ENCODE measurements at places on chromosomes 1 and 21.

GRCh38 chr1:245673881-245674414 is 519.2 kb downstream of the KIF26B start:
- no peak for DNase-seq

- DNase-seq = no peak
Observed at GRCh38 chr1:115364046-115364779, 26.2 kb upstream of the NGF start.

DNA sequence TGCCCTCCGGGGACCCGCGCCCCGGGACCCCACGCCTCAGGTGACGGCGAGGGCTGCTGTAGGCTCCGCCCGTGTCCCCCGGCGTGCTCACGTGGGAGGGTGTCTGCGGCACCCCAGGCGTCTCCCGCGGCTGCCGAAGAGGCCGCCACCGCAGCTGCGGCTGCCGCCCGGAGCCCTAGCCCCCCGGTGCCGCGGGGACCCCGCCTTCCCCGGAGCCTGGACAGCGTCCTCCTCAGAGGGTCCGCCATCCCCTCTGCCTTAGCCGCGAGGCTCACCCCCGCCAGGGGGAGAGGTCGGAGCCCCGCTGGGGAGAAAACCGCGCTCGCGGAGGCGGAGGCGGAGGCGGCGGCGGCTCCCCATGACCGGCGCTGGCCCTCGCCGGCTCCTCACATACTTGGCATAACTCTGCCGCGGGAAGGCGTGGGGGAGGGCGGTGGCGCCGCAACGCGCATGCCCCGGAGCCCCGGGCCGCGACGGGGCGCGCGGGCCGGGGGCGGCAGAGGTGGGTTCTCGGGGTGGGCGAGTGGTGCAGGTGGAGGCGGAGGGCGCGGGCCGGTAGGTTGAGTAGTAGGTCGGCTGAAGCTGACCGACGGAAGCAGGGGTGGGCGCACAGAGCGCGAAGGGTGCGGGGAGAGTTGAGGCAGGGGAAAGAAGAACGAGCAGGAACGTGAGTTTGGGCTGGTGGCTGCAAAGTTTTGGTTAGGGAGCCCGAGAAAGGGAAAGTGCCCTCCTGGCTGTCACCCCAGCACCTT is 700 bp upstream of the SYDE2 start:
- no peak for DNase-seq

DNA sequence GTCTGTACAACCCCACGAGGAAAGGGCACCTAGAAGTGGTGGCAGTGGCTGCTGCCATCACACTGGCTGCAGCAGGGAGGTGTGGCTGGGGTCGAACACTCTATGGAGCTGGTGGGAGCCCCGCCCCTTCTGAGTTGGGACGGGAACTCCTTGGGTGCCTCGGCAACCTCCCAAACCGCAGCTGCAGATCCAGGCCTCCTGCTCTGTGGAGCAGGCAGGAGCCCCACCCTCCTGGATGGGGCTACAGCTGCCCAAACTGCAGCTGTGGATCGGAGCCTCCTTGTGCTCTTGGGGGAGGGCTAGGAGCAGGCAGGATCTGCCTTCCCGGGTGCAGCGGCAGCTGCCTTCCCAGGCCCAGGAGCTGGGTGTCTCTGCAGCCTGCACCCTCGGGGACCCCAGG is 38.9 kb upstream of the TARDBP start:
- DNase-seq = no peak

- DNase-seq = no peak
Observed at GRCh38 chr1:197859024-197859423, 43.4 kb upstream of the C1orf53 start.

DNA sequence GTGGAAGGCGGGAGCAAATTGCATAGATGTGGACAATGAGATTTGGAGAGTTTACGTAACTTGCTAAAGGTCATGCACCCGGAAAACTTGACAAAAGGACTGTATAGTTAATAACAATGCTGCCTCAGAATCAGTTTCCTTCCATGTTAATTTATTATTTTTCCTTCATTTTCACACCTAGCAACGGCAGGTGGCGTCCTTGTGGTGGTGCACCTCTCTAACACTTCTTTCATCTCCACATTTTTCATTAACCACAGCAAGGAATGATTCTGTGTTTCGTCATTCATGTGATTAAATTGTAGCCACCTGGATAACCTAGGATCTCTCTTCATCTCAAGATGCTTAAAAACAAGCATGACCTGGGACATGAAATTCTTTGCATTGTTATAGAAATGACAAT is 2133.0 kb downstream of the NCAM2 start:
- no peak for DNase-seq

- DNase-seq = peak; percentile 85
Observed at GRCh38 chr1:234769986-234770795, 160.2 kb upstream of the IRF2BP2 start.

- no peak for DNase-seq
Observed at GRCh38 chr1:226558036-226558650, 9.6 kb downstream of the STUM start.

DNA sequence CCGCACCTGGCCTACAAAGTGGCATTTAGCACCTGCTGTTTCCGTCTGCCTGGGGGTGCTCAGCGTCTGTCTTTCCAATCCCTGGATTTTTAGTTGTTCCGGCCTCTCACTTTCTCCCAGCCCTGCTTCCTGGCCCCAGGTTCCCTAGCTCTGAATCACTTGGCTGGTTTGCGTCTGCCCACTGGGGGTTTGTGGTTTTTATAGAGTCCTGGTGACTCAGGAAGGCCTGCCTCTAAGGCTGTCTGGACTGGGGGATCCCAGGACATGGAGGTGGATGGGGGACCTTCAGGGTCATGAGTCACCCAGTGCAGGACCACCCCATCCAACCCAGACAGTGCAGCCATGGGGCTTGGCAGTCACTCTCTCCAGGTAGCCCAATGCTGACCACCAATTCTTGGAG is 53.5 kb downstream of the MRPL37 start:
- DNase-seq = no peak

GRCh38 chr1:47694011-47694890 is 256.4 kb downstream of the FOXD2 start:
- DNase-seq = no peak

DNA sequence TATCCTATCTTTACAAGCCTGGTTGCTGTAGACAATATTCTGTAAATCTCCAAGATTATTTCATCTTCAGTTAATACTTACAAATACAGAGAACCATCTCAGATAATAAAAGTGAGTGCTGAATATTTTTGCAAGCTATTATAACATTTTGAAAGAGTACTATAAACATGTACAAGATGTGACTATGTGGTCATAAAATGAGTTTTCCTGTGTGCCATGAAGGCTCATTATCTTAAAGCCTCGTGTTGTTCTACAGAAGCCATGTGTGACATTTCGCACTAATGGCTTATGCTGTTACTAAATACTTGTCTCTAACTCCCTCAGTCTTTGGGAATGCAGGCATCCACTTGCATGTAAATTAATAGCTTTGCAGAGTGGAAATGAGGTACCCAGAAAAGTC is 48.3 kb downstream of the SAMSN1 start:
- DNase-seq = no peak

DNA sequence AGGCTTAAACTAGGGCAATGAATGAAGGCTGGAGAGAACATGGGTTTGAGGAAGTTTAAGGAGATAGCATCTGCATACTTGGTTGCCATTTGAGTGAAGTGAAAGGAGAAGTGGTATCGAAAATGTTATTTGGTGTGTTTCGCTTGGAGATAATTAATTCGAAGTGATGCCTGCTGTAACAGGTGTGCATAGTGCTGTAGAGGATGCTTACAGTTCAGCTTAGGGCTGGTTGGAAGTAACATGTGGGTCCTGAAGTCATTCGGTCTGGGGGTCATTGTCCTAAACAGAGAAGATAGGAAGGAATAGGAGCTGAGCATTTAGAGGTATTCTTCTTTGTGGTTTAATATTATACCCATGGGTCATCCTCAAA is 301 bp upstream of the NUDT17 start:
- no peak for DNase-seq

DNA sequence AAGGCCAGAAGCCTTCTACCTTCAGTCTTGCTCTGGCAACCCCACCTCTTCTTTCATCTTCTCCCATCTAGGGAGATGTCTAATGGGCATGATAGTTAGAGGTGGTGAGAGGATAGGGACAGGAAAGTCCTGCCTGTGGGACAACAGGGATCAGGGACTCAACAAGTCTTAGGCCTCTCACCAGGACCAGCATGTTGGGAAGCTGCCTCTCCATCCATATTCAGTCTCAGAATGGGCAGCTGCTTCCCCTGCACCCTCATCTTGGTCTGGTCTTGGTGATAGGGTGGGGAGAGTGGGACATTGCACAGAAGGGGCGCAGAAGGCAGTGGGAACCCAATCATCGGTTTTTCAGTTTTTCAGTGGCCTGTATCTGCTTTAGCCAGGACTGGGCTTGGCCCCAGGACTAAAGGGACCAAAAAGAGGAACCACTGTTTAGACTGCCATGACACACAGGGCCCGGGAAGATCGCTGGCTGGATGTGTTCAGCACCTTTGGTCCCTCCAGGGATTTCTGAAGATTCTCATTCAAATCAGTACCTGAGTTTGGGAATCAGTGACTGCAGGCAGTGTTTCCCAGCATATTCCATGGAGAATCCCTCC is 12.7 kb downstream of the RHEX start:
- DNase-seq = no peak

DNA sequence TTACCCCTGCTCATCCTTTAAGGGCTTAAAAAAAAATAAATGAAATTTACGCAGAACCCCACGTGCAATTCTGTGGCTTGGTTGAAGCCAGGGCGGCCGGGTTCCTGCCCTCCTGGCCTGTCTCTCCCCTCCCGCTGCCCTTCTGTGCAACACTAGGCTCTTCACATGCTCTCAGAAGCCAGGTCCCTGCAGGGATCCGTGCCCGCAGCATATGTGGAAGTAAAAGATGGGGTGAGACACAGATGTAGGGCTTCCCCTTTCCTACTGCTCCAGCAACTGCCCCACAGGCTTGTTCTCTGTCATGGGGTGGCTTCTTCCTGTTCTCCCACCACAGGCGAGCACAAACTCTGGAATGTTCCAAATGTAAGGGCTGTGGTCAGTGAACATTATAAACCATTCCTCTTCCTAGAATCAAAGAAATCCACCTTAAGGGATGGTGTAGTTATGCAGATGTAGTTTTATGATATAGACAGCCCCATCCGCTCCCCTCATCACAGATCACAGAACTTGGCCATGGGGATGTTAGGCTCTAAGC is 535.4 kb downstream of the KIF26B start:
- no peak for DNase-seq

GRCh38 chr1:207964195-207964966 is 53.5 kb upstream of the CD34 start:
- DNase-seq = no peak

- peak; percentile 95 for DNase-seq
Observed at GRCh38 chr1:47659146-47659545, 221.3 kb downstream of the FOXD2 start.

GRCh38 chr21:44687671-44688070 is 5.7 kb upstream of the KRTAP12-1 start:
- no peak for DNase-seq

DNA sequence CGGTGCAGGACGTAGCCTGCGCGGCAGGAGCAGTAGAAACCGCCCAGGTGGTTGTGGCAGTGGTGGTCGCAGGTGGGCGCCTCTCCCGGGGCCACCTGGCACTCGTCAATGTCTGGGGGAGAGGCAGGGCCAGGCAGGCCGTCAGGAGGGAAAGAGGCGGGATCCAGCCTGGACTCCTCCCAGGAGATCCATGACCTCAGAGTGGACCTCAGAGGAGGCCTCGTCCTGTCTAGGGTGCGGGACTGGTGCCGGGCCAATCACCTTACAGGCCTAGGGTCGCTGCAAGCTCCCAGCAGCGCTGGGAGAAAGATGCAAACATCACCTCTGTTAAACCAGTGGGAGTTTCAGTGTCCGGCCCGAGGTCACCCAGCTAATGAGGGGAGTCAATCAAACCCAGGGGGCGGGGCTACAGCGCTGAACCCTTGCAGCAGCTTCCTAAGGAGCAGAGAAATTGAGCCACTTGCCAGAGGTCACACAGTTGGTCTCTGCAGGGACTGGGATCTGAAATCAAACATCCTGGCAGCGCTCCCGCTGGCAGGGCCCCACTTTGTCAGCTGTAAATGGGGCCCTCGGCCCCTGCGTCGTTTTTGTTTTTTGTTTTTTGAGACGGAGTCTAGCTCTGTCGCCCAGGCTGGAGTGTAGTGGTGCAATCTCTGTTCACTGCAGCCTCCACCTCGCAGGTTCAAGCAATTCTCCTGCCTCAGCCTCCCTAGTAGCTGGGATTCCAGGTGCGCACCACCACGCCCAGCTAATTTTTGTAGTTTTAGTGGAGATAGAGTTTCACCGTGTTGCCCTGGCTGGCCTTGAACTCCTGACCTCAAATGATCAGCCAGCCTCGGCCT is 1.4 kb downstream of the MASP2 start:
- DNase-seq = no peak

All from NCI-H2227 treated with DMSO at 0.1 percent for 48 hours (cell line).